Stimulated activated CD8-positive, alpha-beta memory T cell treated with anti-CD3 and anti-CD28 coated beads, Interleukin-7, amount 100 ng/mL, for 1 hour (primary cell): ENCODE measurements at places on chromosomes 2 and 18.

DNA sequence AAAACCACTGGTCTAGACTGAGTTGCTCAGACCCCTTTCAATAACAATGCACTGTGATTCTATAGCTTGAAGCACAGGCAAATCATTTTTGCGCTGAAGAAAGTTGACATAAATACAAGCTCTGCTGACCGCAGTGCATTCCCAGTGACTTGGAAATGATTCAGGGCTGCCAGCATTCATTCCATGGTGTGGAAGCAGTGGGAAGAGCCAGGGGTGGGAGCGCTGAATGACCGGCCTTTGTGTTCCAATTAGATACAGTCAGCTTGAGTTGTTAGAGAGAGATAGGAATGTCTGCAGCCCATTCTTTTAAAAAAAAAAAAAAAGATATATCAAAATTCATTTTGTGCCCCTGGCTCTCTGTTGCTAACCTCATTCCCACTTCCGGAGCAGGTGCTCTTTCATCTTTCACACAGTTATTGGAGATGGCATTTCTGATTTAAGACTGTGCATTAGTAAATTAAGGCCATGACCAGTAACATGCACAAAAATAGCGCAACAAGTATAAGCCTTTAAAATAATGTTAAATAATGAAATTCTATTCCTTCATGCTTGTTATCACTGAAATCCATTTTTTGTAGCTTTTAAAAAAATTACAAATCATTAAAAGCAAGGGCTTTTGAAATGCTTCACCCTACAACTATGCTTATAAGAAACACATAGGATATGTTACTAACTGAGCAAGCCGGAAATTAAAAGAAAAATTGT is 59.4 kb upstream of the CTLA4 start:
- no peak for DNase-seq

GRCh38 chr2:140550821-140551220 is 1580.0 kb downstream of the LRP1B start:
- no peak for DNase-seq

GRCh38 chr2:234133004-234133403 is 82.5 kb downstream of the SPP2 start:
- DNase-seq = no peak

GRCh38 chr2:8030573-8031303 is 651.1 kb upstream of the ID2 start:
- no peak for DNase-seq

GRCh38 chr2:80722803-80723202 is 418.3 kb upstream of the LRRTM1 start:
- no peak for DNase-seq

GRCh38 chr2:226407135-226407534 is 392.5 kb downstream of the IRS1 start:
- no peak for DNase-seq

DNA sequence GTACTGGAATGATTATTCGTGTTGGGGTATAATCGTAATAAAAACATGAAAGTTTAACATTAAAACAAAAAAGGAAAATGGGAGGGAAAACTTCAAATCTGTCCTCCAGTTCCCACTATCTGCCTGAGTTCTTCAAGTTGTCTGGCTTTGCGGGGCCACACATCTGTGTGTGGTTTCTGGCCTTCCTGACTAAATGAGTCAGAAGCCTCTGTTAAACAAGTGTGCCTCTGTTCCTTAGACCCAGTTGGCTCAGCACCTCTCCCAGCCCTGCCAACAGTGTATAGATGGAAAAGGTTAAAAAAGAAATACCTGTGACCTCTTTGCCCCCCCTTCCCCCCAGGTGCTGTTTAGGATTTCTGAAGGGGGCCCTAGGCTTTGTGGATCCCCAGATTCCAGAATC is 30.2 kb downstream of the XDH start:
- DNase-seq = no peak

DNA sequence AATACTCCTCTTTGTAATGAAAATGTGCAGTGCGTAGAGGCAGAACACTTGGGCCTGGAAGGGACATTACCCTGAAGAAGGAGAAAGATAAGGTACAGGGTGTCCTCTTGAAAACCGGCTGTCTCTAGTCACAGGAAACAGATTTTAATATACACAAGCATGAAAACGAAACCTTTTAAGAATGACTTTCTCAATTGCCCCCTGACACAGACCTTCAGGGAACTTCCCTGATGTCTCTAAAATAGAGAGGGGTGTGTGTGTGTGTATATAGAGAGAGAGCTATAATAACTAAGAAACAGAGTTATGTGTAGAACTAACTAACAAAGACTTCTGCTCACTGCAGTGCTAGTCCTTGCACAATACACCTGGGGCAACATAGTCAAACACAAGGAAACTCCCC is 780.0 kb downstream of the CNTNAP5 start:
- DNase-seq = no peak

DNA sequence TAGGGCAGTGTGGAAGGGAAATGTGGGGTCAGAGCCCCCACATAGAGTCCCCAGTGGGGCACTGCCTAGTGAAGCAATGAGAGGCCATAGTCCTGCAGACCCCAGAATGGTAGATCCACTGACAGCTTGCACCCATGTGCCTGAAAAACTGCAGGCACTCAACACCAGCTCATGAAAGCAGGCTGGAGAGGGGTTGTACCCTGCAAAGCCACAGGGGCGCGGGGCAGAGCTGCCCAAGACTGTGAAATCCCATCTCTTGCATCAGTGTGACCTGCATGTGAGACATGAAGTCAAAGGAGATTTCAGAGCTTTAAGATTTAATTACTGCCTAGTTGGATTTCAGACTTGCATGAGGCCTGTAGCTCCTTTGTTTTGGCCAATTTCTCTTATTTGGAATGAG is 224.0 kb downstream of the TXNL1 start:
- no peak for DNase-seq

GRCh38 chr2:125281242-125281641 is 1256.2 kb downstream of the CNTNAP5 start:
- DNase-seq = no peak

DNA sequence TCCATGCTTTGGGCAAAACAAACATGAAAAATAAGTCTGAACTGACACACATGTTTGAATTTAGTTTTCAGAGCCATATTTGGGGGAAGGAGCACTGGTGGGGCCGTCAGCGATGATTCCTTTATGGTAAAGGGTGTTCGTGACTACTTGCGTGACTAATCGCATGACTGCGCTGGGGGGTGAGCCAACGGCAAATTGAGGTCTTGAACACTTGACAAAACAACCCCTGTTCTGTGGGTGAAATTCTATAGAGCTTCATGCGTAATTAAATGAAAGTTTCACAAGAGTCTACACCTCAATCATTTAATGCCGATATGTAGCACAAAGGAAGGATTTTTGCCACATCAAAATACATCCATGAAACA is 127.5 kb upstream of the CYP1B1 start:
- DNase-seq = no peak

- no peak for DNase-seq
These were observed 31.1 kb downstream of the DOK1 start for GRCh38 chr2:74585406-74586185.

- DNase-seq = no peak
These were observed 53.5 kb downstream of the COPS8 start for GRCh38 chr2:237139123-237139675.

DNA sequence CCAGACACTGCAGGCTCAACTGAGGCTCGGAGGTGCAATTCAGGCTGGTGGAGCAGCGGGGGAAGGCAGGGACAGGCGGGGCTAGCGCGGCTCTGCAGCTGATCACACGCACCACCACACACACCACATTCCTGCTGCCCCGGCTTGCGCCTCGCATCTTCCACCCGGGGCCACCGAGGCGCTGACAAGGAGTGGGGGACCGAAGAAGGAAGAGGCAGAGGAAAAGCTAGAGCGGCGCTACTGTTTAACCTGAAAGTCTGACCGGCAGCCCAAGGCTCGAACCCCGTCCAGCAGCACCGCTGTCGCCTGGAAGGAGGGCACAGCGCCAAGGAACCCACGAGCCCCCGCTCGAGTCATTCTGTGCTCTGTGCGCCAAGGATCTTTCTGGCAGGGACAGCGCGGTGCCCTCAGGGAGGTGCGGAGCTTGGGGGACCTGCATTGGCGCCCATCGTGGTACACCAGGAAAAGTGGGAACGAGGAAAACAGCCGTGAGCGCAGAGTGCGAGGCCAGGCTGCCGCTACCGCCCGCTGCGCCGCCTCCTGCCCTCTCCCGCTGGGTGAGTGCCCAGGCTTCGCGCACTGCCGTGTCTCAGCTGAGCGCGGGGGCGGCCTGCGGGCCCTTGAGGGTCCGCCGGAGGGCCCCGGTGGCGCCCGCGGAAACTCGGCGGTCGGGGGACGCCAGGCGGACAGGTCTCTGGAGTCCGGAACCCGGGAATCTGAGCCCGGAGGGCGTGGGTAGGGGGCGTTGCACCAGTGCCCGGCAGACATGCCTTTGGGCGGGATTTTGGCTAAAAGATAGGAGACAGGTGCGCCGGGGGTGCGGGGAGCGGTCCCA is 860 bp upstream of the KCNJ3 start:
- DNase-seq = no peak

DNA sequence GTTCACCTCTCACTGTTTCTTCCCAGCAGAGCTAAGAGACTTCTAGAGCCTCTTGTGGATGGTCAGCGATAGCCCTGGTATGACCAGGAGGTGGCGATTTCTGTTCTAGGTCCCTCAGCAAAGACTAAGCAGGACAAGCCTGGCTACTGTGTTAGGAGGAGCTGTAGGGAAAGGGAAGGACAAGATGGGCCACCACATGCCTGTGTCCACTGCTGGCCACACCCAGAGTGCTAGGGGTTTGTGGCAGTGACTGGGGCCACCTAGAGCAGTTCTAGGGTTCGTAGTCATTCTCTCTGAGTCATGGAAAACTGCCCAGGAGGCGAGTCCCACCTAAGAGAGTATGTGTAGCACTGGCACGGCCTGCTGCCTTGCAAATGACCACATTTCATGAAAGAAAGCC is 179.4 kb downstream of the ALPK2 start:
- no peak for DNase-seq

DNA sequence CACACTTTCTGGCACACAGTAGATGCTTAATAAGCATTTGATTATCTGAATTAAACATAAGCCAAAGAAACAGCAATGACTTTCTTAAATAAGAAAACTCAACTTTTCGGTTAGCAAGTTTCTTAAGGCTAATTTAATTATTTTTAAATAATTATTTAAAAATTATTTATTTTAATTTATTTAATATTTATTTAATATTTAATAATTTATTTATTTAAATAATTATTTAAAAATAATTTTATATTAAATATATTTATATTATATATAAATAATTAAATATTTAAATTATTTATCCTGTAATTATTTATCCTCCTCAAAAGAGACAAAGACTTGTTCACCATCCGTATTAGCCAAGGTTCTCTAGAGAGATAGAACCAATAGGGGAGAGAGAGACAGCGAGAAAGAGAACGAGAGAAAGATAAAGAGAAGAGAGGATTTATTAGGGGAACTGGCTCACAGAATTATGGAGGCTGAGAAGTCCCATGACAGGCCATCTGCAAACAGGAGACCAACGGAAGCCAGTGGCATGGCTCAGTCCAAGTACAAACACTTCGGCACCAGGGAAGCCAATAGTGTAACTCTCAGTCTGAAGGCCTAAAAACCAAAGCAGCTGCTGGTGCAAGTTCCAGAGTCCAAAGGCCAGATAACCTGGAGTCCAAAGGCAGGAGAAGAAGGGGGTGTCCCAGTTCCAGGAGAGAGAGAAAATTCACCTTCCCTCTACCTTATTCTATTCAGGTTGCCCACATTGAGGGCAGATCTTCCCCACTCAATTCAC is 125.3 kb downstream of the METTL8 start:
- DNase-seq = no peak
